ENCODE measurements at places on chromosomes 1 and 21.
A peak's percentile ranks its signal among the peaks of the same experiment; 100 is the strongest.

GRCh38 chr1:165841582-165842017, 14.2 kb downstream of the UCK2 start:
- DNase-seq = no peak

GRCh38 chr1:88455621-88456256, 228.3 kb upstream of the PKN2 start:
- no peak for DNase-seq

DNA sequence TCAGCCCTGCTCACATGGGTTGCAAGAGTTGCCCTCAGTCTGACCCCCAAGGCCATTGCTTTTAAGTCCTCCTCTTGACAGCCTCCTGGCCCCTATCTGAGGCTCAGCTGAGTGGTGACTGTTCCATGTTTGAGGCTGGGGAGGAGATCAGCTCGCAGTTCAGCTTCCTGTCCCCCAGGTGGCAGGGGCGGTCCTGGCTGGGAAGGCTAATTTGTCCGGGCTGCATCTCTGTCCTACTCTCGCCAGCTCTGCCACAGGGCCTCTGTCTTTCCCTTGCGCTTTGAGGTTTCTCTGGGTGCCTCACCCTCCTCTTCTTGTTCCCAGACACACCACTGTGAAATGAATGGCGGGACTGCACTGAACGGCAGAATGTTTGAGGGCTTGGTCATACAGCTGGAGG, 157.3 kb downstream of the KCNJ6 start:
- DNase-seq = no peak

- DNase-seq = no peak
Measured at GRCh38 chr1:36560177-36560576, 77.5 kb upstream of the CSF3R start.

DNA sequence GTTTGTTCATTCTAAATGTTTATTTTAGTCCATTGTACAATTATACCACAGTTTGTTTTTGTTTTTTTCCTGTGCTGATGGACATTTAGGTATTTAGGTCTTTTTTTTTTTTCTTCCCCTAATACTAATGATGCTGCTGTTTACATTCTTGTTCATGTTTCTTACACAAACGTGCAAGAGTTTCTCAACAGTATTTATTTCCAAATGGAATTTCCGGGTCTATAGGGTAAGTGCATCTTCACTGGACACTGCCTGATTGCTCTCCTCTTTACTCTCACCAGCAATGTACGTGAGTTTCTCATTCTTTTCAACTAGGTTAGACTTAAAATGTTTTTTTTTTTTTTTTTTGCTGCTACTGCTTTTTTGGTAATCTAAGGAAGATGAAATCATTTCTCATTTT, 122.7 kb downstream of the PPP1R12B start:
- DNase-seq = no peak

GRCh38 chr1:43932786-43933385, 715 bp upstream of the ARTN start:
- peak; percentile 39 for DNase-seq

GRCh38 chr1:207651583-207651982, 6.7 kb downstream of the CR1L start:
- no peak for DNase-seq

GRCh38 chr1:42551180-42551579, 88.1 kb downstream of the CCDC30 start:
- no peak for DNase-seq

DNA sequence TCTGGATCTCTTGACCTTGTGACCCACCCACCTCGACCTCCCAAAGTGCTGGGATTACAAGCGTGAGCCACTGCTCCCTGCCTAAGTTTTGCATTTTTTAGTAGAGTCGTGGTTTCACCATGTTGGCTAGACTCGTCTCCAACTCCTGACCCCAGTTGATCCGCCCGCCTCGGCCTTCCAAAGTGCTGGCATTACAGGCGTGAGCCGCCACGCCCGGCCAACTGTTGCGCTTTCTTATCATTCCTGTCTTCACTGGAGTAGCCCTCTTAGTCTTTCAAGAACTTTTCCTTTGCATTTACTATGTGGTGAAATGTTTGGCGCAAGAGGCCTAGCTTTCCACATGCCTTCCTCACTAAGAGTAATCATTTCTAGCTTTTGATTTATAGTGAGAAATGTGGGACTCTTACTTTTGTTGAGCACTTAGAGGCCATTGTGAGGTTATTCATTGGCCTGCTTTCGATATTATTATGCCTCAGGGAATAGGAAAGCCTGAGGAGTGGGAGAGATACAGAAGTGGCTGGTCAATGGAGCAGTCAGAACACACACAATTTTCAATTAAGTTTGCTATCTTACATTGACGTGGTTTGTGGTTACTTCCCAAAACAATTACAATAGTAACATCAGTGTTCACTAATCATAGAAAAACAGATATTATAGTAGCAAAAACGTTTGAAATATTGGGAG, 111.0 kb downstream of the ZMYM4 start:
- no peak for DNase-seq

DNA sequence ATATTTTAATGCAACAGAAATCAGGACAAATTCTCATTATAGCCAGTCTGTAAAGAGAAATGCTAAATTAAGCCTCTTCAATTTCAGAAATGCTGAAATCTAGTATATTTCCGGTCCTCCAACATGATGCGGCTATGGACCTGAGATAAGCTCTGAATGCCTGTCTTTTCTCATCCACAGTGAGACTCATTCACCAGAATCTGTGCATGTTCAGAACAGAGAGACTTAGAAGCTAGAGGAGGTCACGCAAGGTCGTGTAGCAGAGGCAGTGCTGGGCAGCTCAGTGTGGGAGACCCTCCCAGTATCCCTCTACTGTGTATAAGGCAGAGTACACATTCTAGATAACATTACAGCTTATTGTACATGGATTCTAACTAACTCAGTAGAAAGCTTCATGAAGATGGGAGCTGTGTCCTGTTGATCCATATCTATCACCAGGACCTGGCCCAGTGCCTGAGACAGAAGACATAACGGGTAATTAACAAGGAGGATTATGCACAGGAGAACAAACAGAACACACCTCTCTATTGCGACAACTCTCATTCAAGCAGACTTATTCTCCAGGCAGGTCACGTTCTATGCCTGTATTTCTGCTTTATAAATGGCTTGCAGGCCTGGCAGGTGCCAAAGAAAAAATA, 97.0 kb upstream of the COA6 start:
- no peak for DNase-seq

All from T1000 (cell line).